ENCODE measurements at places on chromosomes 7 and 10.
A peak's percentile ranks its signal among the peaks of the same experiment; 100 is the strongest.

DNA sequence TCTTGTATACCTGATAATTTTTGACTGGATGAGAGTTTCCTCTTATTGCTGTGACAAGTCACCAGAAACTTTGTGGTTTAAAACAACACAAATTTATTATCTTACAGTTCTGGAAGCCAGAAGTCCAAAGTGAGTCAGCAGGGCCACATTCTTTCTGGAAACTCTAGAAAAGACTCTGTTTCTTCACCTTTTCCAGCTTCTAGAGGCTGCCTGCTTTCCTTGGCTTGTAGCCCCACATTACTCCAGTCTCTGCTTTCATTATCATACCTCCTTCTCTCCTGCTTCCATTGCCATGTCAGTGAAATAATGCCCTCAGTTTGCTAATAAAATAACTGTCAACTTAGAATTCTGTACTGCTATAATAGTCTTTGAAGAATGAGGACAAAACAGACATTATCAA is 65.3 kb downstream of the VCL start:
- DNase-seq, result no peak

GRCh38 chr7:39949971-39950472 is at the start of gene CDK13:
TSS of gene CDK13 (plus strand) at chr7:39950256. CDS start at chr7:39950642, 386 bp downstream.
- DNase-seq, result peak; percentile 89

GRCh38 chr10:13794992-13795612 is 208.3 kb downstream of the PRPF18 start:
- DNase-seq, result no peak

DNA sequence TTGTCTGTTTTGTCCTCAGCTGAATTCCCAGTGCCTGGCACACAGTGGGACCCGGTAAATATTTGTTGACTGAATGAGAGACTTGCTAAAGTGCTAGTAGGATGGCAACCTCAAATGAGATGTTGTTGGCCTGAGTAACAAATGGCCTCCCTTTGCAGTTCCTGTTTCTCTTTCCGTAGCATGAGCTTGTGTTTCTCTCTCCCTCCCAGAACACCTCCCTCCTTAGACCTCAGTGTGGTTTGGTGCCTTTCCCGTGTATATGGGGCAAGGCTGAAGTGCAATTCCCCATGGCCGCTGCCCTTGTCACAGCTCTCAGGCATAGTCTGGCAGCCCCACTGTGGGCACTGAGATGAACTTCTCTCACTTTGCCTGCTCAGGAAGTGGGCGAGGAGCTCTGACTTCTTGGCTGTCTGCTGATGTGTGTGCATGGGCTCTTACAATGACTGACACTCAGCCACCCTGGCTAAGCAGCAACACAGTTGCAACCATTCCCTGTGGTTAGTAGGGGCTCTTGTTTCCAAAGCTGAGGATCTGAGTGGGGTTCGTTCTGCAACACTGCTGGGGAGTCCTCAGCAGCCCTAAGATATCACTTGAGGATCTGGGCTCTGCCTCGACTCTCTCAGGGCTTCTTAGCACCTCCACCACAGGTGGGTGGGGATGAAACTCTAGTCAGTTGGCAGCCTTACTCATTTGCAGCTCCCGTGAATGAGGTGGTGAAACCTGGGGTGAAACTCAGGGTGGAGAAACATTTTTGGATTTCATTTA is 136.1 kb downstream of the ICA1 start:
- DNase-seq, result peak; percentile 70

DNA sequence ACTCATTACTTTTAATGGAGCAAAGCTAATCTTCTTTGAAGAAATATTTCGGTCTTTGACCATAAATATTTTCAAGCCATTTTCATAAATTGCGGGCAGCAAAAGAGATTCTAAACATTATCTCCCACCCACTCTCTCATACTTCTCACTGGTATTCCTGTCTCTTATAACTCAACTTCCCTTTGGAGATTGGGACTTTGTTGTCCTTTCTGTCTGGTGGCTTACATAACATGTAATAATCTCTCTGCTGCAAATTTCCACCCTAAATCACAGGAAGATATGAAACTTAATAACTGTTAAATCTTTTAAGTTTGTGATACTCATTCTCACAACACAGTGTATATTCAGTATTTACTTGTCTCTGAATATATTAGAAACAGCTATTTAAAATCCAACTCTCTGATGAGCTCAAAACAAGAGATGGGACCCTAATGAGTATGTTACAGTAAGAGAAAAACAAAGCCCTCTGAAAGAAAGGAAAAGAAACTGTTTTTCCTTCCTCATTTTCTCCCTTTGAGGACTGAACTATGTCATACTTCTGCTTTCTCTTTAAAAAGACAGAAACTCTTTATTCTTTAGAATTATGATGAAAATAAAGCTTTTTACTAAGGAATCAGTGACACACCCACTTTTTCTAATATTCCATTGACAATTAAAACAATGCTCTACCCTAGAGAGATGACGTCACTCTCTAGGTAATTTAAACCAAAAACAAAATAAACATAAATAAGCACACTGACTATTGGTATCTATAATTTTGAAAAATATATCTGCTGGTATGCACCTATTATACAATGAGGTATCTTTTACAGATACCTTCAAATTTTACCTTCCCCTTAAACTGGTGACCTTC is 14.7 kb downstream of the CALCR start:
- no peak for DNase-seq

DNA sequence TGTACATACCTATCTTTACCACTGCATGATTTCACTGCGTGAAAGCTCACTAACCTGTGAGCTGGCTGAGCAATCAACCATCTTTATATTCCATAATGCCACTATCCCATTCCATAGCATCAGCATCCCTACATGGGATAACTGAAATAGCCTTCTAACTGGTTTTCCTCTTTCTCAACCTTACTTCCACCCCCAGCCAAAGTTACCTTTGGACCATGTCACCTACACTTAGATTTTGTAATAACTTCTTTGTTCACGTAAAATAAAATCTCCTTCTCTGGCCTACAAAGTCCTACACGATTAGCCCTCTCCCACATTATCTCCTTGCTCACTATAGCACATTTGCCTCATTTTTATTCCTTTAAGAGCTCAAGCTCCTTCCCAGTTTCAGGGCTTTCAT is 2.5 kb downstream of the PSMA2 start:
- no peak for DNase-seq

DNA sequence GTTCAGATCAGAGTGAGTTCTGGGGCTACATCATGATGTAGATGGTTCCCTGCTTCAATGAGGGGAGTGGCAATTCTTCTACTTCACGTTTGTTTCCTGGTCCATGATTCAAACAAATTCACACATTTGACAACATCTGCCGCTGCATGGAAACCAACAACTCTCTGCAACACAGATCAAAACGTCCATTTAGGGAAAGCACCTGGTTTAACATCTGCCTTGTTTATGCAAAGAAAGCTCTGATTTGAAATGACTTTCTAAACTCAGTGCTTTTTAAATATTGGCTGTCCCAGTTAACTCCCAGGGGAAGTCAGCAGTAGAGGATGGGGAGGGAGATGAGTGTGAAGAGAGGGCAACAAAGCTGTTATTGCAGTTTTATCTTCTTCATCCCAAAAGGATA is 93.8 kb downstream of the GAD2 start:
- DNase-seq, result no peak

DNA sequence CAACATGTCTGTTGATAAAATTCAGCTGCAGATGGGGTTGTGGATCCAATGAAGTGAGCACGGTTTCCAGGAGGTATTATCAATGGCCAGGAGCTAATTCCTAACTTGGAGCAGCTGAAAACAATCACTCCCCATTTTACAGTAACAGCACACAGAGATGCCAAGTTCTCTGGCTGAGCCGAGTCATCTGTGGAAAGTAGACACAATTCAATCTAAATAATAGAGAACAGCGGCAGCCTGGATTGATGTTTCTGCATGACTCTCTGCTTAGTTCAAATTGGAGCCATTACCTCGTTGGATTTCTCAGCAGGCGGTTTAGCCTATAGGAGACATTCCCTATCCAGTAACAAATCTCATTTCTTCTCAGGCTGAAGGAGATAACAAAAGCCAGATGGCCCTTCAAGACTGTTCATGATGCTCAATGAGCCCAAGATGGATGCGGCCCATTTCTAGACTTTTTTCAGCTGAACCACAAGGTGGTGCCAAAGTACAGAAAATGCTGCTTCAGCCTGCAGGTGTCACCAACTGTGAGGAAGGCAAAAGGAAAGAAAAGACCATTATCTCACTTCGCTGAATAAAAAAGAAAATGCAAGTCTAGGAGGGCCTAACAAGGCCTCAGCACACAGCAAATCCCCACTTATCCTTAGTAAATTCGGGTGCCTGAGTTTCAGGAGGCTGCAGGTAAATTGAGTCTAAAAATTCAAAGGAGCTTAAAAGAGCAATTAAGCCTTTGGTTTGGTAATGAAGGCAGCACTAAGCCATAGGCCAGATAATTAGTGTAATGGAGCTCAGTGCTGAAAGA is 83.7 kb downstream of the SLC16A9 start:
- DNase-seq, result no peak

Data from mucosa of descending colon (tissue), 3 donors.